Natural killer cell (primary cell): ENCODE measurements at places on chromosomes 6 and 20. TPM values are rescaled to one million over a fixed set of nuclear protein-coding genes. Genes with fewer than 3 reads are reported as not detected.
A peak's percentile ranks its signal among the peaks of the same experiment; 100 is the strongest.

RIPOR3 gene
- not detected for total RNA-seq

OXT gene
- not detected for total RNA-seq

HMGA1 gene
- 84.2 TPM for total RNA-seq

HLA-DMB gene
- 23.0 TPM for total RNA-seq

- H3K27me3 ChIP-seq = no peaks in the 10 kb centered on the region
- no peak for DNase-seq
- H3K4me1 ChIP-seq = no peaks in the 10 kb centered on the region
- no peaks in the 10 kb centered on the region for H3K36me3 ChIP-seq
- H3K4me3 ChIP-seq = no peak overlapping the region
Observed at GRCh38 chr6:164345806-164346496, 931.4 kb downstream of the QKI start.

ZNF335 gene
- 101 TPM for total RNA-seq

RTN4IP1 gene
- total RNA-seq = 5.5 TPM

- H3K27ac ChIP-seq = no peak overlapping the region
- no peak for DNase-seq
- H3K27me3 ChIP-seq = no peaks in the 10 kb centered on the region
Observed at GRCh38 chr6:11350294-11350693, 117.8 kb upstream of the NEDD9 start.

GRCh38 chr6:6812427-6812826, 223.9 kb downstream of the LY86 start:
- H3K36me3 ChIP-seq = no peaks in the 10 kb centered on the region
- no peaks in the 10 kb centered on the region for H3K27me3 ChIP-seq
- H3K4me1 ChIP-seq = peaks cover 9% of the 10 kb centered on the region
- no peak for DNase-seq
- no peak overlapping the region for H3K27ac ChIP-seq

GRCh38 chr20:10946124-10946880, 272.5 kb upstream of the JAG1 start:
- no peaks in the 10 kb centered on the region for H3K36me3 ChIP-seq
- no peak for DNase-seq
- H3K27ac ChIP-seq = no peak overlapping the region
- no peaks in the 10 kb centered on the region for H3K27me3 ChIP-seq
- H3K4me3 ChIP-seq = no peak overlapping the region
- no peaks in the 10 kb centered on the region for H3K4me1 ChIP-seq

RAD21L1 gene
- total RNA-seq = not detected

- H3K4me3 ChIP-seq = no peak overlapping the region
- peak; percentile 35 for DNase-seq
- H3K4me1 ChIP-seq = peaks cover 19% of the 10 kb centered on the region
Observed at GRCh38 chr6:5178806-5179205, 81.9 kb downstream of the LYRM4 start.

GSTA4 gene
- 0.55 TPM for total RNA-seq

GRCh38 chr20:45010399-45010828, 44.1 kb downstream of the STK4 start:
- no peak for DNase-seq
- no peaks in the 10 kb centered on the region for H3K27me3 ChIP-seq

DNA sequence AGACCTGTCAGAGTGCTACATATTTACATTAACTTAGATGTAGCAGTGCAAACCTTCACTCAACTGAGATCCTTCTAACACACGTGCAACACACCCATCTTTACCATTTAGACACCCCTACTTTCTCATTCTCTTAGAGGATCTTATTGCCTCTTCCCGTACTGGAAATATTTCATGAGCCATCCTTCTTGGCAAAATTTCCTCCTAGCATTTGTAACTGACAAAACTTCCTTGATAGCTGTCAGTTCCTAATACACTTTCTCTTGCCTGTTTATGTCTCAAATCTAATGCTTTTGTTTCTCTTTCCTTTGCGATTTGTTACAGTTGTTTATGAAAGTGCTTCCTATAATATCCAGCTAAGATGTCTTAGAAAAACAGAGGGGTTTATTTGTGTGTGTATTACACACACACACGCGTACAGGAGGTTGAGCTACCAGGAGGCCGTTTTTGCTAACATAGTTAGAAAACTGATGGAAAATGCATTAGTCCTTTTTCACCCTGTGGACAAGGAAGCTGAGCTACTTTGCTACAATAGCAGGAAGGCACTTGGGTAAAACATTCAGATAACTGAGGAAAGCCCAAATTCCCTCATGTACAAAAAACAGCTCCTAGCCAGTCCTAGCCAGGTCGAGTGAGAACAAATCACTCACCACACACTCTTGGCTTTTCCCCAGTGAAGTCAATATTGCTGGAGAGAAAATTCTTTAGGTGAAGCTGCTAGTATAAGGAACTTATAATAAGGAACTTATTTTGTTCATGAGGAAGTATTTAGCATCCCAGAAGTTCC, 153.6 kb downstream of the NFATC2 start:
- no peaks in the 10 kb centered on the region for H3K27me3 ChIP-seq
- no peak overlapping the region for H3K27ac ChIP-seq

- peaks cover 6% of the 10 kb centered on the region for H3K4me1 ChIP-seq
- no peaks in the 10 kb centered on the region for H3K27me3 ChIP-seq
- H3K4me3 ChIP-seq = no peak overlapping the region
- peaks cover 22% of the 10 kb centered on the region for H3K36me3 ChIP-seq
- no peak overlapping the region for H3K27ac ChIP-seq
- no peak for DNase-seq
Observed at GRCh38 chr20:62162765-62163484, 19.4 kb downstream of the SS18L1 start.

DNA sequence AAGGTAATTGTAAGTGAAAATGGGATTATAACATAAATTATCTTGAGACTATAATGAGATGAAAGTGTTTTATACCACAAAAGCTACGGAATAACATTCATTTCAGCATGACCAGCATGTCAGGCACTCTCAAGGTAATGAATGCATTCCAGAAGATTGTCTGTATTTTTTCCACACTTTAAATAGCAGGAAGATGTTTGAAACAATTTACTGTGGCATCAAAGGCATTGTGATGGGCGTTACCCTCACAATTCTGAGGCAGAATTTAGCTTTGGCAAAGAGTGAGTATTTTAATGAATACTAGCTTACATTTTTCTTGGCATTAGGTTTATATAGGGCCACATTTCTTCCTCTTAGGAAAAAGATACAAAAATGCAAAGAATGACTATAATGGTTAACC, 627.2 kb downstream of the BCKDHB start:
- H3K27ac ChIP-seq = no peak overlapping the region
- no peak for DNase-seq
- no peaks in the 10 kb centered on the region for H3K27me3 ChIP-seq

GRCh38 chr20:11492386-11492785, 425.3 kb upstream of the BTBD3 start:
- DNase-seq = no peak
- no peaks in the 10 kb centered on the region for H3K4me1 ChIP-seq
- H3K36me3 ChIP-seq = no peaks in the 10 kb centered on the region
- no peaks in the 10 kb centered on the region for H3K27me3 ChIP-seq

GRCh38 chr20:24662322-24662721, 192.9 kb downstream of the SYNDIG1 start:
- no peak overlapping the region for H3K4me3 ChIP-seq
- no peaks in the 10 kb centered on the region for H3K27me3 ChIP-seq
- no peaks in the 10 kb centered on the region for H3K36me3 ChIP-seq
- DNase-seq = no peak
- H3K4me1 ChIP-seq = no peaks in the 10 kb centered on the region
- H3K27ac ChIP-seq = no peak overlapping the region

ALDH8A1 gene
- total RNA-seq = 1.8 TPM

CLIC5 gene
- 1.7 TPM for total RNA-seq

RPRD1B gene
- 87.3 TPM for total RNA-seq

GRCh38 chr6:123276546-123276980, 280.5 kb downstream of the CLVS2 start:
- no peaks in the 10 kb centered on the region for H3K36me3 ChIP-seq
- H3K4me3 ChIP-seq = no peak overlapping the region
- no peak for DNase-seq
- no peak overlapping the region for H3K27ac ChIP-seq

GRCh38 chr20:53621482-53622246, 28.0 kb upstream of the ZNF217 start:
- peaks cover 25% of the 10 kb centered on the region for H3K4me1 ChIP-seq
- H3K36me3 ChIP-seq = no peaks in the 10 kb centered on the region
- no peaks in the 10 kb centered on the region for H3K27me3 ChIP-seq
- H3K27ac ChIP-seq = peak overlapping the region; percentile 45

- no peaks in the 10 kb centered on the region for H3K27me3 ChIP-seq
- H3K27ac ChIP-seq = no peak overlapping the region
- DNase-seq = no peak
- H3K4me1 ChIP-seq = peaks cover 3% of the 10 kb centered on the region
Observed at GRCh38 chr6:156963712-156964700, 186.8 kb downstream of the ARID1B start.

DNA sequence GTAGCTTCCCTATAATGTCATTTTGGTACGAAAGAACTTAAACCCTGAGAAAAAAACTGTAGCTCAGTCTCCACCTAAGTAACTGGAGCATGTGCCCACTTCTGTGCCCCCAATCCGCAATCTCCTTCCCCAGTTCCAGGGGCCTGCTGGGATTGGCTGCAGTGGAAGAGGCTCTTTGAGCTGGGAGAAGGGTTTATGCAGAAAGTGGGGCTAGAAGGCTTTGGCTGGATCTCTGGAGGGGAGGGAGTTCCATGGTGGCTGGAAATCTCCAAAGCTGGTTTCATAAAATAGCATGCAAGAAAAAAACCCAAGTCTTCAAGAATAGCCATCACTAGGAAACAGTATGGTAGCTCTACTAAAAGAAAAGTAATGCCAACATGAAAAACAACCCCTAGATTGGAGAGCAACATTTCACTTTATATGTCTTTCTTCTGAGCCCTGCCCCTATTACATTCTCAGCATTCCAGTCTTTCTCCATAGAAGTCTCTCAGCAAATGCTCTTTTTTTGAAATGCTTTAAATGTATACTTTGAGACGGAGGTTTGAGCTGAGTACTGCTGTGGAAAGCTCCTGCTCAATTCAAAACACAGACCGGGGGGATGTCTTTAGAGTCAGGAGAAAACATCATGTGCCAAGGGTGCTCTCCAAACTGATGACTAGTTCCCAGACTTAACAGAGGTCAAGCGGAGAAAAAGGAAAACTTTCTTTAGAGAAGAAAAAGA, 36.0 kb upstream of the FOXO3 start:
- no peaks in the 10 kb centered on the region for H3K4me1 ChIP-seq
- no peak overlapping the region for H3K4me3 ChIP-seq

DNA sequence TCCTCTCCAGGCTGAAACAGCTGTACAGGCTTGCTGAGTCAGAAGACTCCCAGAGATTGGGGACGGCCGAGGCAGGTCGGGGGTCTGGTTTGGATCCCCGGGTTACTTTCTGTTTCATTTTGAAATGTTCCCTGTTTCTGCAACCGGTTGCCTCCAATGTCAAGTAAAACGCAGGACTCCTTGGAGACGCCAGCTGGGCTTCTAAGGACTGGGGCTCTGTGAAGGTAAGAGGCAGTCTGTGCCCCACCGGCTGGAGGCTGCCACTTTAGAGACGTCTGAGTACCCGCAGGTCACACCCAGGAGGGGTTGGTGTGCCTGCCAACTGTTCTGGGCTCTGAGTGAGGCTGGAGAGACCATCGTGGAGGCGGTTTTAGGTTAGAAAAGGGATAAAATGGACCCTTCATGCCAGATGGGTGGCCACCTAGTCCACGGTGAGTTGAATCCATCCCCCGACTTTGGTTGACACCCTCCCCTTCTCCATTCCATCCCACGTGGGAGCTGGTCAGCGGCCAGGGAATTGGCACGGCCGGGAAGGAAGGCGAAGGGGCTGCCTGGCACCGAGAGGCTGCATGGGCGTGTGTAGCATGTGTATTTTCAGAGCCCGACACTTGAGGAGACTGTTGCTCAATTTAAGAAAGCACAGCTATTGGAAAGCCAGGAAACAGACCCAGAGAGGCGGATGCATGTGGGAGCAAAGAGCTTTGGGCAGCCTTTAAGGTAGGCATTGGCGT, 240.9 kb downstream of the PHACTR1 start:
- H3K4me3 ChIP-seq = peak overlapping the region; percentile 66
- DNase-seq = peak; percentile 27
- no peak overlapping the region for H3K27ac ChIP-seq
- peaks cover 16% of the 10 kb centered on the region for H3K4me1 ChIP-seq

GRCh38 chr20:41213150-41213820, 75.9 kb downstream of the PLCG1 start:
- no peak for DNase-seq
- H3K4me3 ChIP-seq = no peak overlapping the region
- no peaks in the 10 kb centered on the region for H3K36me3 ChIP-seq
- H3K27ac ChIP-seq = no peak overlapping the region

DNA sequence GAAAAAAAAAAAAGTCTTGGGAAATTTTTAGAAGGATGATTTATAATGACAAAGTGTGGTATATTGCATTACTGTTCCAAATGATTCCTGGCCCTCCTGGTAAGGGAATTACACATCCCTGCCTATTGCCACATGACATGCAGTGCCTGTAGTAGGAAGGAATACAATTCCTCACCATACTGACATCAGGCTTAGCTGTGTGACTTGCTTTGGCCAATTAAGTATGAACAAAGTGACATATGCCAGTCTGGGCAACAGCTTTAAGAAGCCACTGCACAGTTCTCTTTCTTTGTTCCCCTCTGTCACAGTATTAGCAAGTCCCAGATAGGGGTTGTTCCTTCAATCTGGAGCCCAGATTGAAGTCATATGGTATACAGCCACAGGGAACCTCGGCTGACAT, 100.5 kb downstream of the KIF13A start:
- peaks cover 3% of the 10 kb centered on the region for H3K4me1 ChIP-seq
- H3K27me3 ChIP-seq = no peaks in the 10 kb centered on the region
- no peak overlapping the region for H3K4me3 ChIP-seq

NCOA3 gene
- total RNA-seq = 63.3 TPM

TPX2 gene
- 2.2 TPM for total RNA-seq

MATN4 gene
- not detected for total RNA-seq

RIPPLY2 gene
- total RNA-seq = not detected

DNA sequence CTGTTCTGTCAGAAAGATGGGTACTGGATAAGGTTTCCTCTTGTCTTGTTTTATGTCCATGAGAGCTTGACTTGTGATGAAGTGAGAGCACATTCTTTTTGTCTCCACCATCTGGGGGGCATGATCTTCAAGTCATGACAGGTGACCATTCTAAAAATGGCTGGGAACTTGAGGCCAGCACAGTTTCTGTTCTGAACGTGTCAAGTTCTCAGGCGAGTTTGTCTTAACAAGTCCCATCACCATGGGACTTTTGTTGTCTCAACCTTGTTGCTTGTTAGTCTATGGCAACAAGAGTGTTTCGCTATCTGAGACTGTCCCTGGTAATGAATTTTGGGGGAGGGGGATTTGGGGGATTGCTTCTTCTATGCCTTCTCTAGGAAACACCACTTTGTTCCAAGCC, 25.6 kb upstream of the ENPP4 start:
- peak overlapping the region; percentile 24 for H3K27ac ChIP-seq
- peaks cover 16% of the 10 kb centered on the region for H3K36me3 ChIP-seq
- H3K4me3 ChIP-seq = no peak overlapping the region

DNA sequence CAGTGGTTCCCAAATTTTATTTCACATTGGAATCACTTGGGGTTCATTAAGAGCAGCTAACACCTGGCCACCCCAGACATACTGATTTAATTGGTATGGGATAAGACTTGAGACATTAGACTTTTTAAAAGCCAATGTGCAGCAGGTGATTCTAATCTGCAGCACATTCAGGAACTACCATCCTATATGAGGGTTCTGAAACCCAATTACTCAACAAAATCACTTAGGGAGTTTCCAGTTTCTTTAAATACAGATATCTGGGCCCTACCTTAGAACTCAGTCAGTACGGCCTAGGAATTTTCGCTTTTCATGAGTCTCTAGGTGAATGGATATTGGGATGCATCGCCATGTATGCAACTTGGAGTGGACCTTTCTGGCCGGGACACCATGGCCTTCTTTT, 24.0 kb upstream of the L3MBTL3 start:
- no peak overlapping the region for H3K4me3 ChIP-seq
- H3K36me3 ChIP-seq = no peaks in the 10 kb centered on the region
- H3K27ac ChIP-seq = no peak overlapping the region
- no peak for DNase-seq
